ENCODE measurements at places on chromosomes 2 and 18.

DNA sequence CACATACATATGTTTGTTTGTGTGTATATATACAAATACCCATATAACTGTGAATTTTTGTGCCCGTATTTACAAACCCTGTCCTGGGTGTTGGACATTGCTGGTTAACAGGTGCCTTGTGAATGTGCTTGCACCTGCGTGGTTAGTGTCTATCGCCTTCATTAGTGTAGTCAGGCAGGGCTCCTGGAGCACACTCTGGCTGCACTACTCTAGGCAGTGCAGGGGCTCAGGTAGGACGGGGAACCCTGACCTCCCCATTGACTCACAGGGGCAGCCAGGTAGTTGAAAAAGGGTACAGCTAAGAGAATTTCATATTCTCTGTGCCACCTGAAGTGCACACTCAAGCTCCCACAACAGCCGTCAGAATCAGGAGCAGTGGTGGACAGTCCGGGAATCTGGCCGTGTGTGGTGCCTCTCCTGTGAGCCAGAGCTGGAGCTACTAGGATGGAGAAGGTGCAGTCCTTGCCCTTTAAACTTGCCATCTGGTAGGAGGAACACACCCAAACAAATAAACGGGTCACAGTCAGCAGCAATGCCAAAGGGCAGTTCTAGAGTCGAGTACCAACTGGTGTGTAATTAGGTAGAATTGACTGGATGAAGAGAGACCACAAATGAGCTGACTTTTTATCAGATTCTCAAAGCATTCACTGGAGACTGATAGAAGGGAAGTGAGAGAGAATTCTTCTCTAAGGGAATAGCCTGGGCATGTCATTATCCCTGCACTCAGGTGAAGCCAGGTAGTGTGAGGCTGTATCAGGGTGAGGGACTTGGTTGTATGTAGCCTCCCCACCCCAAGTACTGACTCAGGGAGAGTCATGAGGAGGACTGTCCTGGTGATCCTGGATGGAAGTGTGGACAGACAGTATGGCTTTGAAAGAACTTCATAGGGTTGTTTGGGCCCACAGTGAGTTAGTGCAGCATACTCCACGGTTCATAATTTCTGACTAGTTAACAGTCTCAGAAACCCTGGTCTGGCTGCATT, 44.1 kb downstream of the FARP2 start:
- DNase-seq: no peak

DNA sequence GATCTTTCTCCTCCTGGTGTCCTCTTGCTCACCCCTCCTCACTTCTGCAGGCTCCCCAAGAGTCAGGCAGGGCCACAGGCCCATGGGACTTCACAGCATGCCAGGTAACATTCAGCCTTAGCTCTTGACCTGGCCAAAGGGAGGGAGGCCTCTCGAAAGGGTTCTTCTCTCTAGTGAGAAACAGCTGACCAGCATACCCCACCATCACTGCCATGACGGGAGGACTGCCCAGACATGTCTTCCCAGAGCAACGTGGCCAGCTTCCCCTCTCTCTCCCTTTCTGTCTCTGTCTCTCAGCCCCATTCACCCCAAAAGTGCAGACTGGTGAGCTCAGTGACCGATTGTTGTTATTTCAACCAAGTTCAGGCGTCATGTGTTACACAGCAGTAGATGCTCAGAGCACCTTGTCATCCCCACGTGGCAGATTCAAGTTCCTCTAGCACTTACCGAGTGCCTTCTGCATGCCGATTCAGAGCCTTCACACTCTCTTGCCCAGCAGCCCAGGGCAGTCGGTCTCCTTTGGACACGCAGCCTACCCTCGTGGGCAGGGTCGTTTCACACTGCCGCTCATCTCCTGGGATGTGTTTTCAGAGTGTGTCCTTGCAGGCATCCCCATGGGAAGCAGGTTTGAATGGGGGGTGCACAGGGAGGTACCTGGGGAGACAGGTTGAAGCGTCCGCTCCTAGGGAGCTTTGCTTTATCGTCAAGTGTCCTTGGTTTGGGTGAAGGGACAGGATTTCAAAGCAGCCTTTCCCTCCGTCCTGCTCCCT, 259.9 kb downstream of the NDUFA10 start:
- DNase-seq: no peak

DNA sequence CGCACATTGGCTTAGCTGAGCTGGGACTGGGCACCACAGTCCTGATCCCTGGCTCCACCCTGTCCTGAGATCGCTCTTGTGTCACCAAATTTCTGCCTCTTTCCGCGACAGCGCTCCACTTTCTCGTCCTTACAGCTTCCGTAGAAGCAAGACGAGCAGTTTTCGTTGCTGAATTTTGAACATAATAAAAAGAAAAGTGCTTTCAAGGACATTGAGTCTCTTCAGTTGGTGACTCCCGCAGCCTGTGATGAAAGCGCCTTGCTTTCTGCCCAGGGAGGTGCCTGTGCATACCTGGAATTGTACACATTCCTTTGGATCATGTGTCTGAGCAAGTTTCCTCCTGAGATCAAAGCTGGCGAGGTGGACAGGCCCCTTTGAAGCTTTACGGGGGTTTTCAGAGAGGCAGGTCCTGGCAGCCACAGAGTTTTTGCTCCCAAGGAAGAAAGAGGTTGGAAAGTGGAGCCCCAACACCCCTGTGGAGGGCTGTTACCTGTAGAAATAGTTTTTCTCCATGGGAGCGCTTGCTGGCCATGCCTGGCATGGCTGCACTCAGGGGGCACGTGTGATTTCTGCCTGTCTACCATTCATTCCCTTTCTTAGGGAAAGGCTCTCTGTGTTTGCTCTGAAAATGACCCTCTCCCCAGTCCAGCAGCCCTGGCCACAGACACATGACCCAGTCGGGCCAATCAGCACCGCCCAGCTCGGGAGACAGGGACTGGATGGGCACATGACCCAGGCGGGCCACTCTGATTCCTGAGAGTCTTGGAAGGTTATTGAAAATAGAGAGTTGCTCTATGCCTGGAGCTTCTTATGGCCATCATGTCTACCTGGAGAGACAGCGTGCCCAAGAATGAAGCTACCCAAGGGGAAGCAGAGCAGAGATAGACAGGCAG, 115.6 kb upstream of the OTOS start:
- DNase-seq: no peak

GRCh38 chr2:224165901-224166319, 126.8 kb upstream of the SERPINE2 start:
- no peak for DNase-seq

DNA sequence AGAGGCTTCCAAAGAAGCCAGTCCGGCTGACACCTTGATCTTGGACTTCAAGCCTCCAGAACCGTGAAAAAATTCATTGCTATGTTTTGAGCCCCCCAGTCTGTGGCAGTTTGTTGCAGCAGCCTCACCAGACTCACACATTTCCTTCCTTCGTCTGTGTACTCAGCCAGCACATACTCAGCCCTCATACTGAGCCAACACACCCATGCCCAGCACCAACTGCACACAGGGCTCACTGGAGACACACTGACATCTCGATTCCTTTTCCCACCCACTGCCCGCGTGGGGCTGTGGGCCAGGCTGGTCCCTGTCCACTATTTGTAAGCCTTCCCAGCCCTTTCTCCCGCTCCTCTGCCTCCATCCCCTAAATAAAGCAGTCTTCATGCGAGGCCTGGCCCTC, 24.1 kb upstream of the NMUR1 start:
- no peak for DNase-seq

- no peak for DNase-seq
Observed at GRCh38 chr2:45390861-45391260, 220.2 kb downstream of the SRBD1 start.

- no peak for DNase-seq
Observed at GRCh38 chr18:35253655-35254287, 12.9 kb downstream of the ZNF397 start.

- no peak for DNase-seq
Observed at GRCh38 chr2:192957425-192957824, 762.7 kb upstream of the TMEFF2 start.

Measured in iris pigment epithelial cell (primary cell).